ENCODE measurements at places on chromosomes 13 and 19.

DNA sequence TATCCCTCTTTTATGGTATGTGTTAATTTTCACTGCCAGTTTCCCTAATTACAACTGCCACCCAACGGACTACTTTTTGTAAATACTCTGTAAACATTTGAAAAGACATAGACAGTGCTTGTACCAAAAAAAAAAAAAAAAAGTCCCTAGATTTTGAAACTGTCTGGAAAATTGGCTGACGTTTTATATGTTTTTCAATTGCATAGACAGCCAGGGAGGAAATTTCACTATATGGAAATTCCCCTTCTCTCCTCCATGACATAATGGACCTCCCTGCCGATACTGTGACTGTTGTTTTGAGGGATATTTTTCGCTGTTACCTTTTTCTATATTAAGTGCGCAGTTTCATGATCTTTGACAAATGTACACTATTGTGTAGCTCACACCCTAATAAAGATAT, 43.4 kb downstream of the C13orf42 start:
- DNase-seq: peak; percentile 75

DNA sequence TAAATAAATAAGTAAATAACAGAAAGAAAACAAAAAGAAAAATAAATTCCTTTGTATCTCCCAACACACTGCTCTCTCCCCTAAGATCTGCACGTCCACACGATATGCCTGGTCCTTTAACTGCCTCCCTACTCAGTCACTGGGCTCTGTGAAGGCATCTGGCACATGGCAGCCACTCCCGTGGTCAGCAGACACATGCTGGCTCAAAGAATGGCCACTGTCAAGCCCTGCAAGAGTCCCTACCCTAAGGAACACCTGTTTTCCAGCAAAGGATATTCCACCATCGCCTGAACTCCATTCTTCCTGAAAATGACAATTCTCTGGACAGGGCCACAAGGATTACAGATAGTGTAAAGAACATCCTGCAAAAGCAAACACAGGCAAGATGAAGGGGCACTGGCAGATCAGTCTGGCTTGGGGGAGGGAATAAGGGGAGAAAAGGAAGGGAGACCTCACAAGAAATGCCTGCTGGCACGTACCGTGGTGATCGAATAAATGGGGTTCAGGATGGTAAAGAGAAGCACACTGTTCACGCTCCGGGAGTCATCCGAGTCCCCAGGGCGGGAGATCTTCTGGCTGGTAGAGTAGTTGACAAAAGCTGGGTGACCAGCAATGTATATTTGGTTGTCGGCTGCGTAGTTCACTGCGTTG, 4.3 kb downstream of the HNRNPL start:
- DNase-seq: no peak

DNA sequence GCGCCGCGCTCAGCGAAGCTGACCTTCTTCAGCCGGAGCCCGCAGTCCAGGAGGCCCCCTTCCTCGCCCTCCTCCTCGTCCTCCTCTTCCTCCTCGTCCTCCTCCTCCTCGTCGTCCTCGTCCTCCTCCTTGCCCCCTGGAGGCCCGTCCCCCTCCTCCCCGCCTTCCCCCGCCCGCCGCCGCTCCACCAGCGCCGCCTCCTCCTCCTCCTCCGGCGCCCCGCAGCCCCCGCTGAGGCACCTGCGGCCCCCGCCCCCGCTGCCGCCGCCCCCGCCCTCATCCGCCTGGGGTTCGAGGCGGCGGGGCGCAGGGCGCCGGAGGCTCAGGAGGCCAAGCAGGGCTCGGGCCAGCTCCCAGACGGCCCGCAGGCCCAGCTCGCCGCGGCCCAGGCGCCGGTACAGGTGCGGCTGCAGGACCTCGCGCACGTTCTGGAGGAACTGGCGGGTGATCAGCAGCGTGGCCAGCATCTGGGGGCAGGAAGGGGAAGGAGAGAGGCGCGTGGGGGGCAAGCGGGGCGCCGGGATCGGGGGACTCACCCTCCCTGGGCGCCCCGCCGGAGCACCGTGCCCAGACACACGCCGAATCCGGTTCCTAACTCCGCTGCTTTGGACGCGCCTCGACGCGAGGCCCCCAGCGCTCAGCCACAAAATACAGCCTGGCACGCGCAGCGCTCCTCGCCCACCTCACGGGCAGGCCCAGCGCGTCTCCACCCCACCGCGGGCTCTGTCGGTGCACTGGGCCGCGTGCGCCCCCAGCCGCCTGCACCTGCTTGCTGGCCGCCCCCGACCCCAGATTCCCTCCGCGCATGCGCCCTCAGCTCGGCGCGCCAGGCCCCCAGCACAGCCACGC, 5.9 kb downstream of the ANO8 start:
- no peak for DNase-seq

- DNase-seq: no peak
These were observed 11.1 kb downstream of the ZC3H13 start for GRCh38 chr13:46041419-46041839.

DNA sequence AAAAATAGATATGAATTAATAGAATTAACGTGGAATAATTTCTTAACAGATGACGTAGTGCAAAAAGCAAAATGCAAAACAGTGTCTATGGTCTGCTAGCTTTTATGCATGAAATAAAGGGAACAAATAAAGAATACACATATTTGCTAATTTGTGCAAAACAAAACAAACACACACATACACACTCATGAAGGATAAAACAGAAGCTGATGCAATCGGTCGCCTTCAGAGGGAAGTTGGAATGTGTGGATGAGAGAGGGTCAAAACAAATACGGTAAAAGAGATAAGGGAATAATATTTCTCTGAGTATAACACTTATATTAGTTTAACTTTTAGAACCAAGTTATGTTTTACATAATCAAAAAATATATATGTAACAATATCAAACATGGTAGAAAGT, 1160.9 kb upstream of the PCDH9 start:
- DNase-seq: no peak

DNA sequence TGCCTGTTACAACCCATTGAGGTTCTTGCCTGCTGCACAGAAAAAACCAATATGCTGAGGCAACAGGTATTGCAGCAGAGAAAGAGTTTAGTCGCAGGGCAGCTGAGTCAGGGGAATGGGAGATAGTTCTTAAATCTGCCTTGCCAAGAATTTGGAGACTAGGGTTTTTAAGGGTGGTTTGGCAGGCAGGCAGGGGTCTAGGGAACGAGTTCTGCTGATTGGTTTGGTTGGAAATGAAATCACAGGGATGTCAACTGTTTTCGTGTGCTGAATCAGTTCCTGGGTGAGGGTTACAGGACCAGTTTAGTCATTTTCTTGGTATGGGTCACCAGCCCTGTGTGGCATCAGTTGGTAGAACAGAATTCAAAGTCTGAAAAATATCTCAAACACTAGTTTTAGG, 36.6 kb downstream of the PDS5B start:
- no peak for DNase-seq

DNA sequence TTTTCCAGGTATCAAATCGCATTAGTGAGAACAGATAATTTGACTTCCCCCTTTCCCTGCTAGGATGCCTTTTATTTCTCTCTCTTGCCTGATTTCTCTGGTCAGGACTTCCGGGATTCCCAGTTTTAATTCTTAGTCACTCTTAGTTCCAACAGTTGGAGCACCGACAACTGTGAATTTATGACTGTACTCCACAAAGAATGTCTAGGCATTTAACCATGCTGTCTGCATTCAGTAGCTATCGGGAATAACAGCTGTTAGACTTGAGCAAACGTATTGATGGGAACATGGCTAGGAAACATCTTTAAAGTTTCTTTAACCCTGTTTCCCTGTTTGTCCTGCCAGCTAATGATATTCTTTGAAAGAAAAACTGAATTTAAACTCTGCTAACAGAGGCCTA, 14.1 kb upstream of the SPACA7 start:
- no peak for DNase-seq

Measured in muscle of leg (tissue), 16 donors.